ENCODE measurements at places on chromosomes 12 and 14.

DNA sequence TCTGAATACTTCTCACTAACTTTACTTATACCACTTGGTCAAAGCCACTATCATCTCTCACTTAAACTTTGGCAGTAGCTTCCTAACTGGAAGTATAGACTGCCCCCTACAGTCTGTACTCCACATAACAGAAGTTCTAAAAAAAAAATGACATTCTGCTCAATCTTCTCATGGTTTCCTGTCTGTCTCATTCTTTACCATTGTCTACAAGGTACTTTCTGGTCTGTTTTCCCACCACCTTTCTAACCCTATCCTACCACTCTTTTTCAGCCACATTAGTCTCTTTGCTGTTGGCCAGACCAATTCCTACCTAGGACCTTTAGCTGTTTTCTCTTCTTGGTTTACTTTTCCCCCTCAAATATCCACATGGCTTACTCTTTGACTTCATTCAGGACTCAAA is 14.7 kb downstream of the CPSF6 start:
- DNase-seq: no peak

DNA sequence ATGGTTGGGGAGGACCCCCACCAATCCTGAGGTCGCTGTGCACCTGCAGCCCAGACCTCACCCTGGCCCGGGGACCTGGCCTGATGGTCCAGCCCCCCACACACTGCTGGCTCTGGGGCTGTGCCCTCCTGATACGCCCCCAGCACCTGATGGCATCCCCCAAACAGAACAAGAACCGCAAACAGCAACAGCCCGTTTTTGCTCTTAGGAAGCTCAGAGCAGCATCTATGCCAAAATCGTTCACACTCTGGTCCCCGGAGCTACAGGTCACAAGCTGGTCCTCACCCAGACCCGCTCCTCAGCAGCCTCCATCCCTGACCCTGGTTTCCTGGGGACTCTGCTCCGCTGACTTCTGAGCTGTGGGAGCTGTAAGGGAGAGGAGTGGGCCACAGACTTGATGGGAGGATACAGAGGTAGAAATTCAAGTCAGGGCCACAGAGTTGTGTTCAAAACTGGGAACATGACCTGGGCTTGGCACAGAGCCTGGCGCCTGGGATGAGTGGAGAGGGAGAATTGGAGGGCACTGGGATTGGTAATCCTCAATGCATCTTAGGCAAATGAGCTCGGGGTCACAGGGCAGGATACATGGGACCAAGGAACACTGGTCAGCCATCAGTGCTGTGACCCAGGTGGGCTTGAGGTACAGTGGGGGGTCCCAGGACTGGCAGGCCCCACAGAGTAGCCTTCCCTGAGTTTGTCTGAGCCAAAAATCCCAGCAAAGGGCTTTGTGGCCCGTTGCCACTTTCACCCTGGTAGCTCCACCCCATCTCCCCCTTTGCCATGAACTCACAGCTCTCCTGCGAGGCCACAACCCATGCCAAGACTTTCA is 170.9 kb upstream of the RTL1 start:
- DNase-seq: no peak

DNA sequence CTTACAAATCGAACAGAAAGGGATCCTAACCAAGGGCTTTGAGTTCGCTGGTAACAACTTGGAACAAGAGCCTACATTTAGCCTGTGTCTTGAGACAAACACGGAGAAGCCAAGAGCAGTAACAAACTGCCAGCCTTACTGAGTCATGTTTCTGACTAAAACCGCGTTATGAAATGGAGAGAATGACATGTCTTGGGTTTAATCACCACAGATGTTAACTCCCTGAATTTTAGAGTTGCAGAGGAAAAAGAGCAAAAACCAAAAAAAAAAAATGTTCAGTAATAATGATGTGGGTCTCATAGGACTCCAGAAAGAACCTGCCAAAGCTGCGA is 1.0 kb downstream of the BLTP3B start:
- no peak for DNase-seq

- no peak for DNase-seq
Measured at GRCh38 chr14:105466531-105467248, 7.9 kb upstream of the CRIP2 start.

DNA sequence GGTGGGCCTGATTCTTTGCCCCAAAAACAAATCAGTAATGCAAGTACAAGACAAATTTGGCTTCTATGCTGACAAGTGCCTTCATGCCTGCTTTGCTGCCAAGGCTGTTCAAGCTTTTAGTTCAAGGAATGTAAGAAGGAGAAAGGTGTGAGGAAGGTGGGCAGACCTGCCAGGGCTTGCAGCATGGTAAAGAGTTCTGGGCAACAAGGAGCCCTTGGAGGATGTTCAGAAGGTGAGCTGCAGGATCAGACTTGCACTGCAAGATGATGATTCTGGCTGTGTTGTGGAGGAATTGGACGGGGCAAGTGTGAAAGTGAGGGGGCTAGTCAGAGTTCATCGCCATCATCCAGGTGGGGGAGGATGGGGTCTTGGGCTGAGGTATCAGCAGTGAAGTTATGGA is 167.9 kb downstream of the NUAK1 start:
- DNase-seq: no peak

DNA sequence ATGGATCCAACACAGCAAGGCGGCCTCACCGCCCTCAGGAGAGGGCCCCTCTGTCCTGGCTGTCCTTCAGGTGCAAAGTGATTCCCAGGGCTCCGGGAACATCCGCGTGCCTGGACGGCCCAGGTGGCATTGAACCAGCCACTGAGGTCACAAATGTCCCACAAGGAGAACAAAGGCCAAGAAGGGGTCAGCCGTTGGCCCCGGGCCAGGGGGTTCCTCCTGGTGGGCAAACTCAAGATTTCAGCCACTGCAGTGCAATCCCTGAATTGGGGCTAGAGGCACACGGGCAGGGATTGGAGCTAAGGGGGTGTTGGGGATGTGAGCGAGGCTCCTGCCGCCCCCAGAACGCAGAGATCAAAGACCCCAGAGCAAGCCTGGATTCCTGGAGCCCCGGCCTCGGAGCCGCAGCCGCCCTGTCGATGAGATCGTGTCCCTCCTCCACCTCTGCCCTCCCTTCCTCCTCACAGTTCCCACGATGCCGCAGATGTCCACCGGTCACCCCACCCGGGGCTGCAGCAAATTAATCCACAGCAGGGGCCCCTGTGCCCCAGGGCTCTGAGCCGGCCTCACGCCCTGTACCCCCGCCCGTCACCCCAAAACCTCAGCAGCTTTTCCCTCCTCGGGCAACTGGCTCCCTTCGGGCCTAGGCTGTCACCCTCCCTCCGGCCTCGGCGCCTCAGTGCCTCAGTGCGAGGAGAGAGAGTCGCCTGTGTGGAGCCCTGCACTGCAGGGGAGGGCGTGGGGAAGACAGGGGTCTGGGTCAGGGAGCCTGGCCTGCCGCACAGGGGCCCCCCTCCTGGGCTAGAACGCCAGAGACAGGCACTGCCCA is 56.7 kb upstream of the GALNT9 start:
- no peak for DNase-seq

- no peak for DNase-seq
Measured at GRCh38 chr12:76694369-76694768, 69.5 kb upstream of the ZDHHC17 start.

DNA sequence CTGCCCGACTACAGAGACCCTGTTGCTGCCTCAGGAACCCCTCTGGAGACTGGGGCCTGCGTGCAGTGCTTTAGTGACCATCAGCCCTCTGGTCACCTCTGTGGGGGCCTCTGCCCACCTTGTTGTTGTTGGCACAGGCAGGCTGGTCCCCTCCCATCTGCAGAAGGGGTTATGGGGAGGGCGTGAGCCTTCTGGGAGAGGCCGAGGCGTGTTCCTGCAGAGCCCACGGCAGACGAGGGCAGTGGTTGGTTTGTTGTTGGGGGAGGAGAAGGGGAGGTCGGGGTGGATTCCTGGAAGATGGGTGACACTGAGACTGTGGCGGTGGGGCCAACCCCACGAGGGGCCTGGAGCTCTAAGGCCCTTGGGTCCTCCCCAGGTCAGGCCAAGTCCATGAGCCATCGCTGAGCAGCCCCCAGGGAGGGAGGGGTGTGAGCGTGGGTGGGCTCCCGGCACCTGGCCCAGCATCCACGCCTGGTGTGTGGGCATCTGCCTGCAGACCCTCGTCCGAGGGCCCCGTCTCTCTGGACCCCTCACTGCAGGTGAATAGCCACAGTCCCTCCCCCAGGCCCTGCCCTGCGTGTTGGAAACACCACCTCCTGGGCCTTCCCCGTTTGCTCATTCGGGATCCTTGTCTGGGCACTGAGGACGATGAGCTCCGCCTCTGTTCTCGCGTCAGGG is 23.6 kb downstream of the FBRSL1 start:
- no peak for DNase-seq

DNA sequence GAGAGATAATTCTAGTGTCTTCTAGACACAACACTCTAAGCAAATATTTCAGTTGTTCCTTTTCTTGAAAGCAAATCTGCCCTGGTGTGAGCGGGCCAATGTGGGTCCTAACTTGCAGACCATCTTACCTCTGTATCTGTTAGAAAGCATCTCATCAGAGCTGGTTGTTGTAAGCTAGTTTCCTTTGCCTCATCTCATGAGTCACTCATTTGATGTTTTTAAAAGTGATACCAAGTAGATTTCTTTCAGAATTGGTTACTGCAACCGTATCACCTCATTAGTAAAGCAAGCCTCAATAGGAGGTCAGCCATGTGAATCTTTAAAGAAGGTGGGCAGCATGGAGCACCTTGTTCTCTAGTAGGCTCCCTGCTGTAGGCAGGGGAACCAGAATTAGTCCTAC is 78.6 kb downstream of the DAAM1 start:
- DNase-seq: no peak

- no peak for DNase-seq
Measured at GRCh38 chr12:52873832-52874572, 25.2 kb upstream of the KRT78 start.

DNA sequence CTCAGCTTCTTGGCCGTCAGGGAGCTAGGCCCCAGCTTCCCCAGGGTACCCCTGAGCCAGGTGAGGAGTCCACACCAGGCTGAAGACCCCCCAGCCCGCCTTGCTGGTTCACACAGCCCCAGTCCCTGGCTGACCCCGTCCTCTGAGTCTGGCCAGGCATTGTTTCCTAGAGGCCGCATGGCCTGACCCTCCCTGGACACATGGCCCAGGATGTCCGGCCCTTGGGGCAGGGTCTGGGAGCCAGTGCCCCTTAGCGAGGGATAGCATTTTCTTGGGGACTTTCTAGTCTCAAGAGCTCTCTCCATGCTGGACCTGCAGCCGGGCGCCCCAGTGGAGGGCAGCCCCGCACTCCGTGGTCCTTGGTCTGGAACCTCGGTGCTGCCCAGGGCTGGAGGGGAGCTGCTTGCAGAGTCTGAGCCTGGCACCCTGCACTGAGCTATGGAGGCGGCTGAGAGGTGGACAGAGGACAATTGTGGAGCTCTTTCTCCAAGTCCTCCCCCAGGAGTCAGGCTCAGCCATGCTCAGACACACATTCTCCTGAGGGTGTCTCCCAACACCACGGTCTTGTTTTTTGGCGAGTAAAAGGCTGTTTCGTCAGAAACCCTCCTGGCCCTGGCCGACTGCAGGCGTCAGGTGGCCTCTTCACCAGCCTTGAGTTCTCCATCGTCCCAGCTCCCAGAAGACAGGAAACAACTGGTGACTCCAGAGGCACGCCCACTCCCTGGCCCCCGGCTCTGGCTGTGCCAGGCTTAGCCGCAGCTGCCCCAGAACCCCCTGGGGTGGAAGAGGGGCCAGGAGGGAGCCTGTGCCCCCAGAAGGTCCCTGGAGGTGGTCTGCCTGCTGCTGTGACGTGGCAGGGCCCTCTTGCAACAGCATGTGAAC is 17.6 kb upstream of the CRIP2 start:
- DNase-seq: no peak

- DNase-seq: no peak
Measured at GRCh38 chr14:96515731-96516130, 13.5 kb downstream of the PAPOLA start.

GRCh38 chr14:40280652-40281051 is 848.4 kb upstream of the FBXO33 start:
- DNase-seq: no peak

DNA sequence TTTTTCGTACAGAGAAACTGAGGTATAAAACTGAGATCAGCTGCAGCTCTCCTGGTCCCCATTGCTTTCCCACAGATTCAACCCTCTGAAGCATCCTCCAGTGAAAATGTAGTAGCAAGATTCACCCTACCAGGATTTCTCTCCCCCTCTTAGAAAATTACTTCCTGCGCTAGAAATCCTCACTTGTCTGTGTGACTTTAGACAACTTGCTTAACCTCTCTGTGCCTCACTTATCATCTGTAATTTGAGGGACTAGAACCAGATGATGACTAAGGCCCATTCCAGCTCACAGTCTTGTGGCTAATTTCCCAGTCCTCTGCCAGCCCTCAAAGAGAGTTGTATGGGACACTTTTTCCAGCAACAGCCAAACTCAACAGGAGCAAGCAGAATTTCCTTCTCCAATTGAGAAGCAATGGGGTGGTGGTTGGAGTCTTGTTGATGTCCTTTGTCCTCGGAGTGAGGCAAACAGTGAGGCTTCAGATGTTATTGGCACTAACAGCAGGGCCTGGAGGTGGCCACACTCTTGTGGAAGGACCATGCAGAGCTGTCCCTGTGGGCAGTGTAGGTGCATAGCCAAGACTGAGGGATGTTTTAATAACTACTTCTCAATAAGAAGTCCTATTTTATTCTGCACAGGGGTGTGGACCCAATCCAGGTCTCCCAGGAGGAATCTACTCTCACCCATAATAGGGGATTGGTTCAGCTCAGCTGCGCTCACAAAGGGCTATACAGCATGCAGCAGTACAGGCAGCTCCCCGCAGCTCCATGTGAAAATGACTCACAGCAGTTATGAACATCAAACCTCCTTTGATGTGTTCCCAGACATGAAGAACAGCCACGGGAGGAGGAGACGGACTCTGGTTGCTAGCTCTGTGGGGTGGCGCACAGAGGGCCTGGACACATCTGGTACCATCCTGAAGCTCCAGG is 200.1 kb downstream of the DAD1 start:
- no peak for DNase-seq

Measured in C1 segment of cervical spinal cord (tissue), 14 donors.